ENCODE measurements at places on chromosomes 1 and 21. TPM values are rescaled to one million over a fixed set of nuclear protein-coding genes. Genes with fewer than 3 reads are reported as not detected.
A peak's percentile ranks its signal among the peaks of the same experiment; 100 is the strongest.

Gene EPHA8
- polyA plus RNA-seq = not detected

Gene ERO1B
- 10.1 TPM for polyA plus RNA-seq

- H3K27me3 ChIP-seq = no peaks in the 10 kb centered on the region
- peak within 1 kb of the TSS; percentile 34 for H3K27ac ChIP-seq
- H3K4me3 ChIP-seq = no peak within 1 kb of the TSS
- no peak for DNase-seq
- peaks cover 8% of the 10 kb centered on the region for H3K4me1 ChIP-seq
Measured at GRCh38 chr1:98661544-98662355, at the start of gene SNX7. TSS of gene SNX7 (plus strand) at chr1:98661721. CDS start at chr1:98661732, 11 bp downstream.

DNA sequence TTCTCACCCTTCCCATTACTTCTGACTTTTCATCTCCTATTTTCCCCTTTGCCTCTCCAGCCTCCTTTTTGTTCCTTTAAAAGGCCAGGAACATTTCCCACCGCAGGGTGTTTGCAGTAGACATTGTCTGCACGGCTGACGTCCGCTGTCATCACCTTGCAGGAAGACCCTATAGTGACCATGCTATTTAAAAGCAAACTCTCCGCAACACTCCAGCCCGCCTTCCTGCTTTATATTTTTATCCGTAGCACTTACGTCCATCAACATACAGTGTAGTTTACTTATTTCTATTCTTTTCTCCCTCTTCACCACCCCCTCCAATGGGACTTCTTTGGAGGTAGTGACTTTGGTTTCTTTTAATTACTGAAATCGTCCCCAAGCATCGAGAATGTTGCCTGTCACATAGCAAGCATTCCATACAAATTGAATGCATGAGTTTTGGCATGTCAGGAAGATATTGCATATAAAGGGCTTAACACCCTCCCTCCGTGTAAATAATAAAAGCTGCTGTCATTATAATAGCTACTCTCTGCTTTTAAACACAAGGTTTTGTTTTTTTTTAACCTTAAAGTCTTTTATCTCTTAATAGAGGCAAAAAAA is 19.8 kb downstream of the SLC25A33 start:
- H3K4me1 ChIP-seq = no peaks in the 10 kb centered on the region
- no peak overlapping the region for H3K27ac ChIP-seq
- DNase-seq = no peak
- H3K36me3 ChIP-seq = peaks cover 30% of the 10 kb centered on the region
- H3K4me3 ChIP-seq = no peak overlapping the region

- H3K27me3 ChIP-seq = no peaks in the 10 kb centered on the region
- H3K27ac ChIP-seq = no peak overlapping the region
Measured at GRCh38 chr1:202317941-202318925, 23.5 kb downstream of the UBE2T start.

DNA sequence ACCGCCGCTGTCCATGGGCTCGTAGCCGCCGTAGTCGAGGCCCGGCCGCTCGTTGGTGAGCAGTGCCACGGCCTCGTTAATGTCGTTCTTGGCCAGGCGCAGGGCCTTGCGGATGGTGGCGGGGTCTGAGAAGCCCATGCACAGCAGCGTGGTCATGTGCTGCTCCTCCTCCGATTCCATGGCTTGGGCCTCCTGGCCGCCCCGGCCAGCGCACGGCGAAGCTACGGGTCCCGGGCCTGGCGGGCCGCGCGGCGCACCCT is 300 bp downstream of the USP24 start:
- H3K4me3 ChIP-seq = peak overlapping the region; percentile 83
- H3K4me1 ChIP-seq = peaks cover 59% of the 10 kb centered on the region
- H3K27me3 ChIP-seq = no peaks in the 10 kb centered on the region
- H3K36me3 ChIP-seq = no peaks in the 10 kb centered on the region
- no peak for DNase-seq
- H3K27ac ChIP-seq = peak overlapping the region; percentile 97

GRCh38 chr1:38266197-38266520 is 219.6 kb upstream of the POU3F1 start:
- DNase-seq = no peak
- no peak overlapping the region for H3K27ac ChIP-seq
- H3K36me3 ChIP-seq = no peaks in the 10 kb centered on the region

GRCh38 chr1:69077633-69078032 is 490.1 kb upstream of the LRRC7 start:
- no peak overlapping the region for H3K4me3 ChIP-seq
- DNase-seq = no peak
- no peaks in the 10 kb centered on the region for H3K4me1 ChIP-seq
- H3K36me3 ChIP-seq = no peaks in the 10 kb centered on the region
